ENCODE measurements at places on chromosomes 5 and 9.
A peak's percentile ranks its signal among the peaks of the same experiment; 100 is the strongest.

DNA sequence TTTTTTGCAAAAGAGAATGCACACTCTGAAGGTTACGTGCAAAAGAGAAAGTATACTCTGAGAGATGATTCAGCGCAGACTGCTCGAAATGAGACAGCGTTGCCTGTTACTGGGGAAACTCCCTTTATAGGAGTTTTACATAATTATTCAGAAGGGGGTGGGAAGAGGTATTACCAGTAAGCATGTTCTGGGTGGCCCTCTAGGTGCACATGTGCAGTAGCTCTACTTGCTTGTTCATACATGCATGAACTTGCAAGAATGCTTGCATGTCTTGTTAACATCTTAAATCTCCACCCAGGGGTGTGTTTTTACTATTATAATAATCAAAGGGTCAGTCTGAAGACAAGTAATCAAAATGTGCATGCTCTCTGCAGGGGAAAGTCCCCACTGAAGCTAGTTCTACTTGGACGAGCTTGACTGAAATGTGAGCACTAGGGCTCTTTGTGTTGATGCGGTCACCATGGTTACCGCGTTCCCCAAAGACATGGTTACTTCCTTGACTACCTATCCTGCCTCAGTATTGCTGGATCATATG lies 75.5 kb downstream of the SGCD start:
- DNase-seq, result peak; percentile 18

DNA sequence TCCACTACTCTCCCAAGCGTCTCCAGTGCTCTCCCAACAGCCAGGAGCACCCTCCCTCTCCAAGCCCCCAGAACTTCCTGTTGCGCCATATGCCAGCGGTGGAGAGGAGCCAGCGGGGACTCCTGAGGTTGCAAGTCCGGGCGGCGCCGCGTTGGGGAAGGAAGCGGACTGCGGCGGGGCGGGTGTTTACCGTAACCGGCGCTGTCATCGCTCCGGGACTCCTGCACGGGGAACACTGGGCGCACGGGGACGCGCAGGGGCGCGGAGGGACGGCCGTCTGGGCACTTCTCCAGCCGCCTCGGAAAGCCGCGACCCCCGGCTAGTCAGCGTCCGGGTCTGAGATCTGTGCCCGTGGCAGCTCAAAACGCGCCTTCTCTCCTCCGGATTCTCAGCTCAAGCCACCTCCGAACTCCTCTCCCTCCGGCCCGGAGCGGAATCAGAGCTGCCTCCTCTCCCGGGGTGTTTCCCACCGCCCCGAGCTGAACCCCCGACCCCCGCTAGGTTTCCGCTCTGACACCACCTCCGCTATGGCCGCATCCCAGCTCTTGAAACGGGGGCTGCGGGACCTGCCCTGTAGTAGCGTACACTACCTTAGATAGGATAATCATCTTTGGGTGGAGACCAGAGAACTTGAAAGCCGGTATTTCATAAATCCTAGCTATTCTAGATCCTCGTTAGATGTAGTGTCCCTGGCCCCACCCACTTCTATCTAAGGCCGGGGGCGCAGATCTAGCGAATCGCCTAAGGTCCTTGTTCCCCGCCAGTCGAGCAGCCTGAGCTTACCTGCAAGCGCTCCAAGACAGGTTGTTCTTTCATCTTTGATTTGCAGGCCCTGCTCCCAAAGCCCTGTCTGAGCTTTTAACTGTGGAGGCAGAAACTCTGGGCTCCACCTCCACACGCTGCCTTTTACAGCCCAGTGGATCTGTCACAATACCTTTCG lies at the start of gene TRPM6:
Gene TRPM6 (minus strand): TSS at position 881 of the 940 bp plus-strand sequence. CDS start 65 bp downstream, at position 816.
- peak; percentile 13 for DNase-seq

- DNase-seq, result no peak
These were observed 53.7 kb upstream of the BOD1 start for GRCh38 chr5:173670130-173670651.

DNA sequence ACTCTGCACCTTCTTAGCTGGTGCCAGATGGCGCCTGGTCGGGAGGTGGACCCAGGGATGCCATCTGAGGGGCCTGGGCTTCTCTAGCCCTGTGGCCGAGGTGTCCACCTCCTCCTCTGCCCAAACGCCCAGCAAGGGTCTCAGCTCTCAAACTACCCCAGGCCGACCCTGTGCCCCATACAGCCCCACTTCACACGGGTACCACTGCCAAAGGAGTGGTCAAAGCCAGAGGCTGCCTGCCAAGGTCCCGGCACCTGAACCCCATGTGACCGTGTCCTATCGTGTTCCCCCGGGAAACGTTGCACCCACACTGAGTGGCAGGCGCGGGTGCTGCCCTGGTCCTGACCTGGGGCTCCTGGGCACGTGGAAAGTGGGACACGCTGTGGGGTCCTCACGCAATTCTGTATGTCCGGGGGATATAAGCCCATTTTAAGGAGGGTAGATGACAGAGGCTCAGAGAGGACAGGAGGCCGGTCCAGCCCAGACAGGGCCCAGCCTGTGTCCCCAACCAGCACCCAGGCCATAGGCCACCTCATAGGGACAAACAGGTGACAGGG lies 1.9 kb downstream of the ENTPD8 start:
- no peak for DNase-seq

DNA sequence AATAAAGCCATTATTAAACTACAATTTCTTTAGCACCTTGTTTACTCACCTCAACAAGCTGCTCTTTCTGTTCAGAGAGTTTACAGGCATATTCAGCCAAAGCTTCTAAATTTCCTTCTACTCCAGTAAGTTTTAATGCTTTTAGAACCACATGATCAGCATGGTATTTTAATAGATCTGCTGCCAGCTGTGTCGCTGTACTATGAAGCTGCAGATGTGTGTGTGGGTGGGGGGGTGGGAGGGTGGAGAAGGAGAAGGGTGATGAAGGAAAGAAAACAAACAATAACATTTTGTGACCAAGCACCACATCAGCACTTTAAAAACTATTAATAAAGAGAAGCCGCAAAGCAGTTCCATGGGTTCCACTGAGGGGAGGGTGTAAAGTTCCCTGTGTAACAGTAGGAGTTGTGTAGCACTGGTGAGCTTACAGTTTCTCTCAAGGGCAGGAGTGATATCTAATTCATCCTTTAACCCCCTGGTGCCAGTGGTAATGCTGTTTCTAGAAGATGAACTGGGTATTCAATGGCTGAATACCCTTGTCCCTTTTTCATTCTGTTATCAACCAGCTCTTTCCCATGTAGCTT lies 38.5 kb downstream of the ABITRAM start:
- no peak for DNase-seq

DNA sequence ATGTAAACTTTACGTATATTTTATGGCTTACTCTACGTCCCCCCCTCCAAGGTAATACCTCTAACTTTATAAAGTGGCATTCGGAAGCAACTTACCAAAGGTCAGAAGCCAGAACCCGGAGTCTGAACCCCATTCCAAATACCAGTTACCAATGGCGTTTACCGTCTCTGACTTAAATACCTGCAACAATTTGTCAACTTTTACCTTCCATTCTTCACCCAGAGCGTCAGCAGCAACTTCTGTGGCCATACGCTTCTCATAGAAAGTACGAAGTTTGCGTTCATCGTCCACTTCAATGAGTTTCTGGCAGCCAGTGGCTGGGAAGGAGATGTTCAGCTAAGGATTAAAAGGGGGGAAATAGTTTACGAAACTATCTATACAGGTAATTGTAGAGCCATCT lies 753 bp downstream of the RPS6 start:
- DNase-seq, result no peak

DNA sequence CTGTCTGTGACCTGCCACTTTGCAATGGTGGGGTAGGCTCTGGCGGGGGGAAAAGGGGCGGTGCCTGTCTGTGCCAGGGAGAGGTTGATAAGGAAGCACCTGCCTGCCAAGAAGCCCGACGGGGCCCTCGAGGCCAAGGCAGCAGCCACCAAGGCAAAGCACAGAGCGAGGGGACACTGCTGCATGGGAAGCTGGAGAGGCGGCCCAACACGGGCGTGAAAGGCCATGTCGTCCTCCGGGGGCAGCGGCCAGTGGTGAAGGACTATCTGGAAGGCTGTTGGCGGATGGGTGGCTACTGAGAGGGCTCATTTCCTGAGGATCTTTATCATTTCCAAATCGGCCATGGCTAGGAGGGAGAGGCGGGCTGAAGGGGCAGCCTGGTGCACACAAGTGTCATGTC lies 66.4 kb downstream of the OTULIN start:
- DNase-seq, result no peak

DNA sequence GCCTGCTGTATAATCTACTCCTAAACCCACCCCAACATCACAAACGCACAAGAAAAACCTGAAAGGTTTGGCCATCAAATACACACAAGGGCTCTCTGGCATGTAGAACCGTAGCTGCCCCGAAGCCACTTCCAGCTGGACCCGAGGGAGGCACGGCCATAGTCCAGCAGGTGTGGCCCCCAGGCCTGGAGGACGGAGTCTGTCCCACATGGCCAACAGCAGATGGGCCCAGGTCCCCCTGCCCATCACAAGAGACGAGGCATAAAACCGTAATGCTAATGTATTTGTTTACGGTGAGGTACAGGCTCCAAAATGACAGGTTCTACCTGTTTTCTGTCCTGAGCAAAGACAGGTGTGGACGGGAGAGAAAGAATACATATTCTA lies 234.2 kb downstream of the SYK start:
- DNase-seq, result no peak

DNA sequence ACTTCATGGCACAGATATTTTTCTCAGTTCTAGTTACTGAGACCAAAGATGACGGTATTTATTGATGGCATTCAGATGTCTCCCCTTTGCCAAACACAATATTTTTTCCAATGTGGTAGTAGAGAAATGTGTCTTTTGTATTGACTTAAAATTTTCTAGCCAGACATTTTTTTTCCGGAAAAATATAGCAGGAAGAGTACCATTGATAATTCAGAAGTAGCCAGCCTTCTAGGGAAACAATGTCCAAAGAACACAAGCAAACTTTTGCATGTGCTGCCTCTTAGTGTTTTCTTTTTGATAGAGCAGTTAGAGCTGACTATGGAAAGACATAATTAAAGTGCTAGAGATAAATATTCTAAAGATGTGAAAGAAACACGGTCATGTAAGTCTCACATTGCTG lies 231.4 kb downstream of the MARCHF11 start:
- DNase-seq, result no peak

DNA sequence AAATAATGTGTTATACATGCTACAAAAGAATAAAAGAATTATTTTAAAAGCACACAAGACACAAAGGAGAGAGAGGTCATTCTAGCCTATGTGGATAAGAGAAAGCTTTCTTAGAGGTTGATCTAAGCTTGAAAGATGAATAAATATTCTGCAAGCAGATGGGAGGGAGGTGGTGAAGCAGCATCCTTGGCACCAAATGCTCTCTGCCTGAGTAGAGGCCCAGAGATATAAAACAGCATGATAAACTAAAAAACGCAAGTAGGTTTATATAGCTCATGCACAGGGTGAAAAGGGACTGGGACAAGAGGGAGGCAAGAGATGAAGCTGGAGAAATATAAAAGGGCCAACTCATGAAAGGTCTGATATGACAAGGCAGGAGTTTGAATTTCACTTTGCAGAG lies 283.2 kb upstream of the POU5F2 start:
- no peak for DNase-seq

GRCh38 chr5:145776886-145777285 lies 58.3 kb downstream of the PRELID2 start:
- no peak for DNase-seq

DNA sequence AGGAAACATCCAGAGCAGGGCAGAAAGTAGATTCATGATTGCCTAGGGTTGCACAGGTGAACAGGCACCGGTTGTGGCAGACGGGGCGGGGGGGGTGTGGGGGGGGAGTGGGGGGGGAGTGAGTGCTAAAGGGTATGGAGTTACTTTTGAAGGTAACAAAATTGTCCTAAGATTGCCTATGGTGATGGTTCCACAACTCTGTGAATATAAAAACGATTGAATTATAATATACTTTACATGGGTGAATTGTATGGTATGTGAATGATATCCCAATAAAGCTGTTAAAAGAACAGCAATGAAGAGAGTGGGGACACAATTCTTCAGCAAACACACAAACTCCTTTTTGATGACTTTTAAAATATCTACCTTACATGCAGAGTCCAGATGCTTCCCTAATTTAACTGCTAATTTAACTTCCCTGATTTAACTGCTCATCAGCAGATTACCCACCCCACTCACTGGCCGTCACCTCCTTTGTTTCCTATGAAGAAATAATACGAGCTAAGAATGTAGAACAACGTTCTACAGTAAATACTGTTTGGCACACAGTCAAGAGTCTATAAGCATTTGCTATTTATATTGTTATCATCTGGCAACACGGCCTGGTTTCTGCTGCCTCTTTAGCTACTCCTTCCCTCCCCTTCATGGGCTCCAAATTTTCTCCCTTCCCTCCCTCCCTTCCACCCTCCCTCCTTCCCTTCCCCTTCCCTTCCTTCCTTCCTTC lies 83.5 kb downstream of the PTCH1 start:
- DNase-seq, result no peak

GRCh38 chr9:121634329-121635261 lies 16.8 kb upstream of the DAB2IP start:
- DNase-seq, result no peak

- no peak for DNase-seq
These were observed 351.0 kb downstream of the PRELID2 start for GRCh38 chr5:145484158-145484557.

DNA sequence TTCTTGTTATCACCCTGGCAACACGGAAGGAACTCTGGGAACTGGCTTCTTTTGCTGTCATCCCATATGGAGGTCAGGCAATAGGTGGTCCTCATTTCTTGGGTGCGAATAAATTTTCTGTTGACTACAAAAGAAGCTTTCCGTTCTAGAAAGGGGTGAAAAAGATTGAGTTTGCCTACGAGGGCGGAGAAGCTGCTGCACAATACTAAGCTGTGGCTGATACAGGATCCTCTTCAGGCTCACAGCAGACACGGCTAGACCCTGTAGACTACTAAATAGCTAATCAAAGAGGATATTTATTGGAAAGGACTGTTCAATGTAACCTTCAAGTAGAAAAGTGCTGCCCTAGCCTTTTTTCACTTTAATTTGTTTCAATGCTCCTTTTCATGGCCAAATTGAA lies 58.1 kb downstream of the TJP2 start:
- no peak for DNase-seq

DNA sequence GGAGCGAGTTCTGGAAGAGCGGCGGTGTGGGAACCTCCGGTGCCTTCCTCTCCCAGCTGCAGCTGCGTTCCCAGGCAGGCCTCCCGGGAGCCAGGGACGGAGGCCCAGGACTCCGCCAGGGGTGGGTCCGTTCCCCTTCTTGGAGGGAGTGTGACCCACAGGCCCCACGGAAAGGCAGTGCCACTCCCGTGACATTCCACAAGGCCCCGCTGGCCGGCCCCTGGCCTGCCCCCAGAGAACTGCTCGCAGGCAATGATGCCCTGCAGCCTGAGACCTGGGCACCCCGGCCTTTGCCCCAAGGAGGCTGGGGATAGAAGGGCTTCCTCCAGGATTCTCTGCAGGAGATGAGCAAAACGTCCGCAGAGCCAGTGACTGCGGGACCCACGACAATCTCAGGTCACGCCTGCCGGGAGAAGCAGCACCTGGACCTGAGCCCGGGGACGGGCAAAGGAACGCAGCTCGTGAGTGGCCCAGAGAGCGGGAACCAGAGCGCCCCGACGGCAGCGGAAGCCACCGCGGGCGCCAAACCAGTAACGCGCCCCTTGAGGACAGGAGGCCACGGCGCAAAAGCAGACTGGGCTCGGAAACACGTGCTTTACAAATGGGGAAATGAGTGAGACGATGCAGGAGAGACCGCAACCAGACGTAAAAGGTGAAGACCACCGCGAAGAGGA lies 9.3 kb downstream of the OBP2B start:
- DNase-seq, result peak; percentile 17
